ENCODE measurements at places on chromosomes 4 and X.

- DNase-seq: no peak
These were observed 3.5 kb downstream of the AFM start for GRCh38 chr4:73485085-73485484.

- DNase-seq: no peak
These were observed 2.4 kb upstream of the SETD7 start for GRCh38 chr4:139558235-139559088.

GRCh38 chr4:25970226-25970675 lies 56.2 kb downstream of the SMIM20 start:
- no peak for DNase-seq

DNA sequence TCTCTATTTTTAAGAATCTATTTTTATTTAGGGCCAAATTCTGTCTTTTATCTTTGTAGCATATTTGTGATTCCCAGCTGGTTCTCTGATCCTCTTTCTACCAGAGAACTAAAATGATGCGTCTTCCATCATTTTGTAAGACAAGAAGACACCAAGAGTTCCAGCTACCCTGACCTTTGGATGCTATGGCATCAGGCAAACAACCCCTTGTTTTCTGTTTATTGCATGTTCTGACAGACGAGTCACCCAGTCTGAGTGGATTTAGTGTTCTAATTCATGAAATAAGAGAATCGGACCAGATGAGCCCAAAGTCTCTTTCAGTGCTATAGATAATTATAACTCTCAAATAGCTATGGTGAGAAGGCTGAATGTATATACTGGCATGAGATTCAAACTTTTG lies 69.7 kb downstream of the ZFYVE28 start:
- no peak for DNase-seq

DNA sequence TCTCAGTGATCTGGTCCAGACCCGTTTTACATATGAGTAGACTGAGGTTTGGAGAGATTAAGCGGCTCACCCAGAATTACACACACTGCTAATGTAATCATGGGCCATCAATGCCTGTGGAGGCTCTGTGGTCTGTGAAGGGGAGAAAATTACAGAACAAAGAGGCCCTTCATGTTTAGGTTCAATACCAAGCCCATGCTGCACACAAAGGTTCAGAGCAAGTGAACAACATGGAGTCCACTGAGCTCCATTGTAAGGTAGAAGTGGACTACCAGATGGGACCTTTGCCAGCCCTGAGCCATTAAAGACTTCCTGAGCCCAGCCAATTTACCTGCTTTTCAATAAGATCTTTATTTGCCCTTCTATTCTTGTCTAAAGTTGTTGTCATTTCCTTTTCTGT lies 109.8 kb downstream of the LUZP4 start:
- DNase-seq: no peak

- DNase-seq: no peak
These were observed 50.2 kb downstream of the LEF1 start for GRCh38 chr4:108118505-108118904.

GRCh38 chr4:8765084-8765483 lies 106.6 kb downstream of the HMX1 start:
- DNase-seq: no peak

DNA sequence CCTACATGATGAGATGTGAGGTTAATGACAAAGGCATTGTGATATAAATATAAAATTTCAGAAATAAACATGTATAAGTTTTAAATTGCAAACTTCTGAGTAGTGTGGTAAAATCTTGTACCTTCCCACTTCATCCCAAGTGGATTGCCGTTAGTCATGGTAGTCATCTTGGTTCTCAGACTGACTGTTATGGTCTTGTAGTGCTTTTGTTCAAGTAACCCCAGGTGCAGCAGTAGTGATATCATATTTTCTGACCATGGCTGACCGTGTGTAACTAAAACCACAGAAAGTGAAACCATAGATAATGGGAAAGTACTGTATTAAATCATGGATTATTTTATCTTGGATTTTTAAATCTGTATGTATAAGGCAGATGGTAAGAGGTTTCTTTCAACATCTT lies 74.8 kb upstream of the SLIT2 start:
- no peak for DNase-seq

GRCh38 chrX:40260146-40260747 lies 162.5 kb upstream of the BCOR start:
- no peak for DNase-seq

GRCh38 chr4:53000560-53000959 lies 138.4 kb downstream of the RASL11B start:
- DNase-seq: no peak

- no peak for DNase-seq
These were observed 54.8 kb downstream of the MSX1 start for GRCh38 chr4:4914059-4914820.
